T-helper 22 cell (primary cell): ENCODE measurements at places on chromosomes 4 and X.

GRCh38 chr4:186792728-186793366 lies 69.2 kb upstream of the FAT1 start:
- no peak for DNase-seq

DNA sequence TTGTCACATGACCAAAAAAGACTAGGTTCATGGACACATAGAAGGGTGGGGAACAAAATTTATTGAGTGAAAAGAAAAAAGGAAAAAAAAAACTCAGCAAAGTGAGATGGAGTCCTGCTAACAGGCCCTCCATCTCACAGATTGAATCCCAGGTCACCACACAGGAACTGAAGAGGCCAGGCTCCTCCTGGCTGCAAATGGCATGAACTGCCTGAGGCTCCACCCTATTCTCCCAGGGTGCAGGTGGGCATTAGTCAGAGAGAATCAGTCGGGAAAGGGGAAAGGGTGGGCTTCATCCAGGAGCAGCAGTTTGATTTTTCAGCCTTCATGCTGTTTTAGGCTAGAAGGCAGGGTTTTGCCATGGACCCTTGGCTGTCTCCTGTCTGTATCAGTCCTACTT lies 128.5 kb upstream of the GRID2 start:
- DNase-seq, result no peak

- DNase-seq, result no peak
These were observed 327.5 kb downstream of the BMPR1B start for GRCh38 chr4:95085124-95085833.

GRCh38 chrX:132257116-132257515 lies 37.9 kb upstream of the RAP2C start:
- no peak for DNase-seq

GRCh38 chr4:76283900-76284299 lies 22.6 kb upstream of the STBD1 start:
- no peak for DNase-seq

- DNase-seq, result no peak
These were observed 136.0 kb upstream of the STX18 start for GRCh38 chr4:4677556-4678522.

GRCh38 chrX:147875866-147876596 lies 35.7 kb upstream of the FMR1 start:
- no peak for DNase-seq

DNA sequence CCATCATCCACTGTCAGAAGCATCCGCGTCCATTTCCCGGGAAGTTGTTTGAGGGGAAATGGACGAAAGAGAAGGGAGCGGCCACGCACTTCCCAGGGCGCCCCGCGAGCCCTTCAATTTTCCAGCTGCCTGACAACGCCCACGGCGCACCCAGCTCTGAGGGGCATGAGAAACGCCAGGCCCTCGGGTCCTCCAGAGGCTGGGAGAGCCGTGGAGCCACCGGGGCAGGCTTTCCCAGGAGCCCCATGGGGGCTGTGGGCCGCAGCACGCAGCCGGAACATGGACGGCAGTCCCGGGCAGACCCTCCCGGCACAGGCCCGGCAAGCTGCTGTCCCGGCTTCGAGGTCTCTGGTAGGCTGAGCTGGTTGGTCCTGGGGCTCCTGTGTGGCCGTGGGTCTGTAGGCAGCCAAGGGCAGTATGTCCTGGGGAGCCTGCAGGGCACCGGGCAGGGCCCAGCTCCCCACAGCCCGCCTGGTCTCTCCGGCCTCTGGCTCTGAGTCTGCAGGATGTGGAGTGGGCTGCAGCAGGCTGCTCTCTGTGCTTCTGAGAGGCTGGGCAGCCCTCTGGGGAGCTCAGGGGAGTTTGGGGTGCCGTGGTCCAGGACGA lies 115.2 kb downstream of the FAM53A start:
- DNase-seq, result no peak

- no peak for DNase-seq
These were observed 318.7 kb downstream of the PCDH18 start for GRCh38 chr4:137213372-137214173.

DNA sequence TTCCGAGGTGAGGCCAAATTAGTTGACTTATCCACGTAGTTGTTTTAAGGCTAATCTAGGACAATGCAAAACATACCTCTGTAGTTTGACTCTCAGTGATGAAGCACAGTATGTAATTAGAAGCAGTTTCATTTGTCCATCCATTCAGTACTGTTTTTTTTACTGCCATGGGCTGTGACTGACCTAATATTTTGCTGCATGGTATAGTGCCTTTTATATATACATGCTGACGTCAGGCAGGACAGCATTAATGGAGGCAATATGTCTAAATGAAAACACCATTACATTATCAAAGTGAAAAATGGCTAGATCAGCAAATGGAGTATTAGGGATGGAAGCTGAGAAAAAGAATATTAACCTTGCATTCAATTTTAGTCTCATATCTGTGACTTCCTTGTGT lies 66.9 kb downstream of the MFAP3L start:
- DNase-seq, result no peak

DNA sequence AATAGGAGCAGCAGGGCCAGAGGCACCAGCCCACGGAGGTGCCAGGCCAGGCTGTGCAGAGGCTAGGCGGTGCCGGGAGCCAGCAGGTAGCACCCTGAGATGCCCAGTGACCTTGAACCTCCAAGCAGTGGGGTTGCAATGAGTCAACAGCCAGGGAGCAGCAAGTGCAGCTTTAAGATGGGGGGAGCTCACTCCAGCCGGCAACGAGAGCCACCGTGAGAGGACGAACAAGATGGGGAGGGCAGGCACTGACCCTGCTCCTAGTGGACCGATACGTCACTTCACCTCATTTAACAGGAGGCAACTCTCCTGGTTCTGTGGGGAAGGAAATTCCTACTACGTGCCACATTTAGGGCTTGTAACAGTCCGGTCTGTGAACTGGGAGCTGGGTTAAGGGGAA lies 4.8 kb downstream of the LETM1 start:
- no peak for DNase-seq

GRCh38 chr4:113112338-113112978 lies 63.0 kb downstream of the ANK2 start:
- no peak for DNase-seq

DNA sequence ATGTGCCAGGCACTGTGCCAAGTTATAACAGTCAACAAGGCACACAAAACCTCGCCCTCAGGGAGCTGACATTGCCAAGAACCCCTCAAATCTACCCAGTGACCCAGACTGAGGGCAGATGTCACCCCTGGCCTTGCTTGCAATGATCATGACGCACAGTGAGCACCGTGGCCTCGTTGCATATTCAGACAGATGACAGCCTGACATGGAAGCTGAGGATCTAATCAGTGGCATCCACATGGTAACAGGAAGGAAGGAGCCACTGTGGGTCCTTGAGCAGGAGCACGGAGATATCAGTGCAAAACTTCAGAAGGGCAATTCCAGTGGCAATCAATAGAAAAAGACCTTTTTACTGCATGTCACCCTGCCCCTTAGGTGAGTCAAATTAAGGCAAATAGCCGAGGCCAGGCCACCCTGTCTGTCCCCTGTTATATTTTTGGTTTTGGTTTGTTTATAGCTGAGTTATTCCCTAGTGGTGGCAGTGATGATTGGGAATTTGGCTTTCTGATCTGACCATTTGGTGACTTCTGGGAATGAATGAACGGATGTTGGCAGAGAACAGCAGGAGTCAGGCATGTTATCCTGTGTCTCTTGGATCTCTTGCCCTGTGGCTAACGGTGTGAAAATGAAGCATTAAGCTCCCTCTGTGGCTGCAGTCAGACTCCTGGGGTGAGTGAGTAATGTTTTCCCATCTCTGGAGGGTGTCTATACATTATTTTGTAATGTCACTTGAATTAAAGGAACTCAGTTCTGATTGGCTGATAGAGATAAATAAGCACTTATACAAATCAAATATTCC lies 20.4 kb downstream of the WDR13 start:
- no peak for DNase-seq

DNA sequence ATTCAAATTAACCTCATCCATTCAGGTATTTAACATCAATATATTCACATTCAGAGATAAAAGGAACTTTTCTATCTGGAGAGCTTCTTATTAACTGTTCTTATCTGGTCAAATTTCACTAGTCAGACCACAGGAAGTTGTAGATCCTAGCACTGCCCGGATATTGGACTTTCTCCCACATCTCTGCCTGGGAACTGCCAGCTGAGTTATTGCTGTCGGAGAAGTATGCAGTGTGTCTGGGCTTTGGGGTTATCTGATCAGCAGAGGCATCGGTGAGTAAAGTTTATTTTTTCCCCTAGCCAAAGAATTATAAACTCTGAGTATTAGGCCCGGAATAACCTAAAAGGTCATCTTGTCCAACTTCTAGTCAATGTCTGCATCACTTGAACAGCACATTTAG lies 45.1 kb downstream of the OR13H1 start:
- no peak for DNase-seq

DNA sequence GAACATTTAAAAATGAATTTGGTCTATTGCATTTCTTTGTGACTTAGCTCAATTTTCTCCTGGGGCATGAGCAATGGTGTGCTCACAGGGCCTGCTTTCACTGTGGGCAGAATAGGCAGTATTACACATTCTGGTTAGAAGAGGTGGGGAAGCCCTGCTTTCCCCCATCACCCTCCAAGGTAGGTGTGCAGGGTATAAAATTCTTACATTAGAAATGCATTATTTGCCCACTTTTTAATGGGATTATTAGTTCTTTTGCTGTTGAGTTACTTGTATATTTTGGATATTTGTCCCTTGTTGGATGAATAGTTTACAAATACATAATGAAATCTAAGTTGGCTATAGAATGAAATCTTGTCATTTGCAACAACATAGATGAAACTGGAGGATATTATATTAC lies 8.3 kb upstream of the STBD1 start:
- no peak for DNase-seq

GRCh38 chr4:35038079-35038805 lies 1206.1 kb downstream of the ARAP2 start:
- no peak for DNase-seq

GRCh38 chrX:7115557-7115956 lies 32.0 kb upstream of the STS start:
- no peak for DNase-seq

- DNase-seq, result no peak
These were observed 110.9 kb upstream of the BMP2K start for GRCh38 chr4:78665216-78665770.

GRCh38 chr4:47068986-47069385 lies 37.6 kb downstream of the GABRB1 start:
- no peak for DNase-seq

DNA sequence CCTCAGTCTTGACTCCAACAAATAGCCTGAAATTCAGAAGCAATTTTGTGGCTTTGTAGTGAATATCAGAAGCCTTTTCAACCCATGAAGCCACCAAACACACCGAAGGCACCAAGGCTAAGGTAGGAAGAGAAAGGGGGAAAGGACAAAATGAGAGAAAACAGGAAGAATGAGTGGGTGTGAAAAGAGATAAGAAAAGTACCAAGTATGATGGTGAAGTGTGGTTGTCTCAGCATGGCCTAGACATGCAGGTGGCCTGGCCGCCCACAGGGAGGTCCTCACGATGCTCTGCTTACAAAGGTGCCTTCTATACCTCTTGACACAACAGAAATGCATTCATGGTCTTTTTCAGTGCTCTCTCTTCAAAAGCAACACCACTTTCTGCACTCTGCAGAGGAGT lies 34.9 kb downstream of the ACSL1 start:
- no peak for DNase-seq

GRCh38 chr4:16827794-16828724 lies 70.4 kb downstream of the LDB2 start:
- no peak for DNase-seq

DNA sequence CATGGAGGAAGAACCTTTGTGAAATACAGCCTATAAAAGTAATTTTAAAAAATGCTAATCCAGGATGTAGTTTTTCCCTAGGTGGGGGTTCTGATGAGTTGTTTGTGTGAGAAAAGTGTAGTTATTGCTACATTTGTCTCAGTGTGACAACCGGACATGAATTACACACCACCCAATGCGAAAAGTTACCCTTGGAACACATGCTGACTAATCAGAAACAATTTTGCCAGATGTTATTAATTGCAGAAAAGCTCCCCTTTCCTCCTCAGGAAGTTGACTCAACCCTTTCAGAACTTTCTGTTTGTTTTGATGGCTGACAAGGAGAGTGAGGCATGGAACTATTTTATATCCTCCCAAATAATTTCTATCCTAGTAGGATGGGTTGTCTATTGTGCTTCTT lies 38.1 kb upstream of the EDA2R start:
- no peak for DNase-seq

- no peak for DNase-seq
These were observed 47.7 kb upstream of the FAT4 start for GRCh38 chr4:125266901-125267604.

DNA sequence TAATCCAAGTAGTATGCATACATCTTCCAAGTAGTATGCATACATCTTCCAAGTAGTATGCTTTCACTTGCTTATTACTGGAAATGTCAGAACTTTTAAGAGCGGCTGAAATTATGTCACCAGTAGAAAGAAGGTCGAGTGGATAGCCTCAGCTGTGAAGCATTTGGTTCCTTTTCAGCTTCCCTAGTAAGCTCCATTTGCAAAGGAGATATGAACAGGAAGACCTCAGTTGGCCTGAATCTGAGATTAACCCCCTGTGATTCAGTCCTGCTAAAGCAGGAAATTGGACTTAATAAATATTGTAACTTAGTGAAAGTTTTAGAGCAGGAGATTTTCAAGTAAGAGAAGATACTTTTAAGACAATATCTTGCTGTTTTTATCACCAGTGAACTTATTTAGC lies 48.1 kb downstream of the PCDH7 start:
- no peak for DNase-seq

- DNase-seq, result peak; percentile 36
These were observed 288.5 kb upstream of the ZCCHC13 start for GRCh38 chrX:74015379-74016019.

- DNase-seq, result no peak
These were observed 68.9 kb downstream of the SH2D1A start for GRCh38 chrX:124415115-124415800.

DNA sequence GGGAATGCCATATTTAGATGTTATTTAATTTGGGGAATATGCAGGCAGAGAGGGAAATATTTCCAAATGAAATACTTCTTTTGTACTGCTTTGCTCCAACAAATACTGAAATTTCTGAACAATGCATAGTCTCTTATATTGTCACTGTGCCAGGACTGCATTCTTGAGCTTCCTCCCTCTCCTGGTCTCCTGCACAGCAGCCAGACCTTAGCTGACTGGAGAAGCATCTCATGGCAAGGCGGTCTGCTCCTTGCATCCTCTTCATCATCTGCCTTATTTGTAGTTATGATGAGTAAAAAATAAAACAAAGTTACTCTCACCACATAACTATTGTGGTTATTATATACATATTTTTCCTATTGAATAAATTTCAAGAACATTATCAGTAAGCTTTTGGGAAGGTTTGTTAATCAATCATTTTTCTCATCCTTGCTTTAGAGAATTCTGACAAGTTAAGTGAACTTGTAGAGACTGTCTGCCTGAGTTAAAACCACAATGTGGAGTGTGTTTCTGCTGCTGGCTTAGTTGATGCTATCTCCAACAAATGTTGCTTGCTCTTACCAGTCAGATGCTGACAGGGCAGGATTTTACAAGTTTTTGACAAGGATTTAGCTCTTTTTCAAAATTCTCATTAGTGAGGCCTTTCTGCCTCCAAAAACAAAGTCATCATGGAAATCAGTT lies 153.6 kb downstream of the SOWAHB start:
- DNase-seq, result no peak
